Stimulated activated CD4-positive, alpha-beta T cell treated with anti-CD3 and anti-CD28 coated beads, Interleukin-15, amount 100 ng/mL, for 48 hours (primary cell): ENCODE measurements at places on chromosomes 5 and 9.

DNA sequence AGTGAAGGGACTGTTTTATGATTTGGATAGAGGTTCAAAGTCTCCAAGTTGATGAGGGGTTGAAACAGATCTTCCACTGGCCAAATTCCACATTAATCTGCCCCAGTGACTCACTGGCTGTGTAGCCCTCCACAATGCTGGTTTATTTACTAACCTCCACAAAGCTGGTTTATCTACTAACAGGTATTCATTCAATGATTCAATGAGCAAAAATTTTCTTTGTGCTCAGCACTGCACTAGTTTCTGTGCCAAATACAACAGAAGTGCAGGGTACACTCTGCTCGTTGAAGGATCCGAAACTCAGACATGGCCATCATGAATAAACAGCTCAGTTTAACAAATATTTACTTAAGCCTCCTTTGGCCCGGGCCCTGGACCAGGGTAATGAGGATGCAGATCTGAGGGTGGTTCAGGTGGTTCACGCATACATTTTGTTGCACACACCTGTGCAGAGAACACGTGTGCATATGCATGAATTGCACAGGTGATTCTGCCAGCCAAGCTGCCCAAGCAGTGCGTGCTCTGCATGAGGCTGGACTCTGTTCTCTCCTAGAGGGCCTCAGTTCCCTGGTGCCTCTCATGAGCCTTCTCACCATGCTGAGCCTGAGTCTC, 71.0 kb downstream of the SH3PXD2B start:
- DNase-seq, result no peak

GRCh38 chr9:72365525-72366256, 683 bp upstream of the ZFAND5 start:
- peak; percentile 24 for DNase-seq

DNA sequence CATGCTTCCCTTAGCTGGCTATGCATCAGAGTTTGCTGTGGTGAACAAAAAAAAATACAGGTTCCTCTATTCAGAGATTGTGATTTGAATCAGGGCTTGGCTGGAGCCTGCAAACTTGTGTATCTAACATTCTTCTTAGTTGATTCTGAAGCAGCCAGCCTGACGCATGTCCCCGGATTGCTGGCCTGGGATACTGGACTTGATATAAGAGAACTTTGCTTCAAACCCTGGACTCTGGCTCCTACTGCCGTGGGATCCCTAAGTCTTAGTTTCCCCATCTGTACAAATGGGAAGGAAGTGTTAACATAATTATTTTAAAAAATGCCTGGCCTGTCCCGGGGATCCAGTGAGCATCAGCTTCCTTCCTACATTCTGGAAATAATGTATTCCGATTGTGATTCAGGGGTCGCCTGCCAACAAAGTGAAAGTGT, 292.8 kb downstream of the ARHGEF28 start:
- DNase-seq, result no peak

DNA sequence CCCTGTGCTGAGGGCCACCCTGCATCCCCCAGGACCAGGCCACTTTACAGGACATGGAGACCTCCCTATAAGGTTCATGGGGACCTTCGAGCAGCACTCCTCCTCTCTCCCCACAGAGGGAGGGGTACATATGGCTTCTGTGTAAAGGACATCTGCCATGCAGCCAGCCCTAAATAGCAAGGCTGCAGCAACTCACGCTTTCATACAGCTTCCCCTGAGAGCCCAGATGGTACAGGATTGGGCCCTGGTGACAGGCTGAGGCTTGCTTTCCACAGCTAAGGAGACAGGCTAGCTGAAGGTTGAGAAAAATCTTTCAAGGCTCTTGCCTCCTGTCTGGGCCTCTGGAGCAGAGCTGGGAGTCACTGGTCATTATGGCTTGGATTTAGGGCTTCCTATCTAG, 147.0 kb upstream of the ZNF366 start:
- DNase-seq, result no peak

- no peak for DNase-seq
Measured at GRCh38 chr5:135024956-135025729, 8.9 kb downstream of the PITX1 start.

DNA sequence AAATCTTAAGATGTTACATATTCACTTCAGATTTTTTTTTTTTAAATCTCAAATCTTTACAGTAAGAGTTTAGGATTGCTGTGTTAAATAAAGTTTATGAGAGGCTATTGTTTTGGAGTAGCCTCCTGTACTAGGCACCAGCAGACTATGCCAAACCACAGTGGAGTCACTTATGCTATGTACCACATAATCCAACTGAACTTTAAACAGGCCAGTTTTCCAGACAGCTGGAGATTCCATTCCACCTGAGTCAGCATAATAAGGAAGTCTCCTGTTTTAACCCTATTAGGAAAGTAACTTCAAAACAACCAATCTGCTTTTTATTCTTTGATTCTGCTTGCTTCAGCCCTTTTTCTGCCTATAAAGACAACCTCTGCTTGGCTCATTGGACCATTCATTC, 205.2 kb downstream of the CSNK1G3 start:
- DNase-seq, result no peak

GRCh38 chr9:2019723-2020122, 4.6 kb downstream of the SMARCA2 start:
- no peak for DNase-seq

- no peak for DNase-seq
Measured at GRCh38 chr5:126143622-126144021, 279.6 kb upstream of the GRAMD2B start.

DNA sequence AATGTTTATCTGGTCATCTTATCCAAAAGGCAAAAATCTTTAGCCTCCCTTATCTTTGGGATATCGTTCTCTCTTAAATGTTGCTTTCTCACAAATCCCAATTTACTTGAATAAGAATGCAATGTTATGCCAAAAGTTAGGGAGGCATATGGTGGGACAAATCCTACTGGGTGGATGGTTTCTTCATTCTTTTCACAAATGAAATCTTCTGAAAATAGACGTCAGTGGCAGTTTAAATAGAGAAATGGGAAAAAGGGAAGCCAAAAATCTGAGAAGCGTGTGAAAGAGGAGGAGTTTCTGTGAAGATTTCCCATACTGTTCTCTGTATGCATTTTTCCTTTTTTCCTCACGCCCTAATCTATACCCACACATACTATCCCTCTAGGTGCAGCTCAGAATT, 2.5 kb upstream of the PCDHAC1 start:
- no peak for DNase-seq

DNA sequence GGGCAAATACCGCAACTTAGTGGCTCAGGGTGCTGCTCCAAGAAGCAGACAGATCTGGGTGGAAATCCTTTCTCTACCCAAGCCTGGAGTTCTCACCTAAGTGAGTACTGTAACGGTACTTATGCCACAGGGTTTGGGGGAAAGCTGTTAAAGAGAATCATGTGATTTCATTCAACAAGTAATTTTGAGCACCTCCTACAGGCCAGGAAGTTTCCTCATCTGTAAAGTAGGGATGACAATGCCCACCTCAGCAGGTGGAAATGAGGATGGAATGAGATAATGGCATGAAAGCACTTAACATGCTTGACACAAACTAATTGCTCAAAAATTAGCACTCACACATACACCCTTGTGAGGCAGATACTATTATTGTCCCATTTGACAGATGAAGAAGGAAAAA, 114.1 kb downstream of the JAKMIP2 start:
- DNase-seq, result no peak

DNA sequence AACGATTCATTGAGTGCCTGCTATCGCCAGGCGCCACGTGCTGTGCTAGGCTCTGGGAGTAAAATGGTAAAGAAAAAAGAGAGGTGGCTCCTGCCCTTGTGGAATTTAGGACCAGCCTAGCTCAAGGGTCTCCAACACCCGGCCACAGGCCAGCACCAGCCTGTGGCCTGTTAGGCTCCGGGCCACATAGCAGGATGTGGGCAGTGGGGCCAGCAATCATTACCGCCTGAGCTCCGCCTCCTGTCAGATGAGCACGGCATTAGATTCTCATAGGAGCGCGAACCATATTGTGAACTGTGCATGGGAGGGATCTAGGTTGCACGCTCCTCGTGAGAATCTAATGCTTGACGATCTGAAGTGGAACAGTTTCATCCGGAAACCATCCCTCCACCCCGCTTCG, 1.5 kb downstream of the RMRP start:
- DNase-seq, result no peak

DNA sequence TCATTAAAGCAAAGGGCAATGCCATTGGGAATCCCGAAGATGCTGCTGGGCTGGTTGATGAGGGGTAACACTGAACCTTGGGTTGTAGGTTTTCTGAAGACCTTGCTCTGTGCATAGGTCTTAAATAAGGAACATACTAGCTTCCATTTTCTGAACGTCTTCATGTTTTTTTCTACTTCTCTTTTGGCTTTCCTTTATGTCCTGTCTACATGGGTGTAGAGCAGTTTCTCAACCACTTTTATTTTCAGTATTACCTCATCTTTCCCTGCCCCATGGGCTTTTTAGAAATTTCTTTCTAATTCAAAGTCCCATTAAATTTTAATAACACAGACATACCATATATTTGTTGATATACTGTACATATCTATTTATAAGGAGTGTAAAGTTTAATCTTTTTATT, at the start of gene IFNA14:
IFNA14 (minus strand) TSS at position 95 of the 400 bp plus-strand sequence; CDS start at position 25, 70 bp downstream.
- DNase-seq, result no peak

DNA sequence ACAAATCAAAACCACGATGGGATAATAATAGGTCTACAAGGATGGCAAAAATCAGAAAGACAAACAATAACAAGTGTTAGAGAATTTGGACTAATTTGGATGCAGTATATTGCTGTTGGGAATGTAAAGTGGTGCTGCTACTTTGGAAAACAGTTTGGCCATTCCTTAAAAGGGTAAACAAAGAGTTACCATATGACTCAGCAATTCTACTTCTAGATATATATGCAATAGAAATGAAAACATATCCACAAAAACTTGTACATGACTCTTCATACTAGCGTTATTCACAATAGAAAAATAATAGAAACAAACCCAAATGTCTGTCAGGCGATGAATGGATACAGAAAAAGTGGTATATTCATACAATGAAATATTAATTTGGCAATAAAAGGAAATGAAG, 58.3 kb downstream of the JAK2 start:
- DNase-seq, result no peak

GRCh38 chr5:94086194-94086593, 344.8 kb upstream of the POU5F2 start:
- no peak for DNase-seq

DNA sequence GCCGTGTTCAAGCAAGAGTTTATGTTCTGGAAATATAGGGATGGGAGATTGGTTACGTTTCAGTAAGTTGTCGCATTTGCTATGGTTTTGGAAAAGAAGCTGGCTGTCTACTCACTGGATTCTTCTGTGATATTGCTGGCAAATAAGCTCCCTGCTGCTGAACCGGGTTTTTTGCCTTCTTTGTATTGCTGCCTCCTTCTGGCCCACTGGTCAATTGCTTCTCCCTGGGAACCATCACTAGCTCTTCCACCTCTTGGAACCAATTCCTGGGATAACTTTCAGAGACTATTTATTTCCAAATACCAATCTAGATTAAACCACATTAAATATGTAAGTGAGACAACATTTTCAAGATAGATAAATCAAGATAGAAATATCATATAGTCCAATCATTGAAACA, 43.0 kb downstream of the NUDT12 start:
- DNase-seq, result no peak

DNA sequence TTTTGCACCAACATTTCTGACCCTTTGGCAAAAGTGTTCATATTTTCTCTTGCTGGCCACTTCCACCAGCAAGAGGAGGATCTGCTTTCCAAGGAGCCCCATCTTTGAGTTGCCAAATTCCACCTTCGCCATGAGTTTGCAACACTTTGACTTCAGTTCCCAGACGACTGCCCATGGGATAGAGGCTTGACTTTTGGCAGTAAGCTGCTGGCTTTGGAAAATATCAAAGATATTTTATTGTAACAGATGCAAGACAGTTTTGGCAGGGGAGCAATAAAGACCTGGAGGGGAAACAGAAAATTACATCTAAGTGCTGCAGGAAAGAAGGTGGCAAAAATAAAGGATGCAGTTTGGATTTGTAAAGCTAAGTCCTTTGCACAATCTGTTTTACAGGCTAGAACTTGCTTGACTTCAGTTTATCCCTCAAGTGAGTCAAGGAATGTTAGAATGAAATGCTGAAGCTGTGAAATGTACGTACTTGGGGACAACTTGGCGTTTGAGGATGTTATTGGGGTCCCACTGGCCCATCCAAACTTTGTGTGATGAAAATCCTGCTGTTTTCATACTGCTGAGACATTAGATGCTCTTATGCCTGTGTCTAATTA, 232.9 kb downstream of the GOLPH3 start:
- DNase-seq, result no peak

DNA sequence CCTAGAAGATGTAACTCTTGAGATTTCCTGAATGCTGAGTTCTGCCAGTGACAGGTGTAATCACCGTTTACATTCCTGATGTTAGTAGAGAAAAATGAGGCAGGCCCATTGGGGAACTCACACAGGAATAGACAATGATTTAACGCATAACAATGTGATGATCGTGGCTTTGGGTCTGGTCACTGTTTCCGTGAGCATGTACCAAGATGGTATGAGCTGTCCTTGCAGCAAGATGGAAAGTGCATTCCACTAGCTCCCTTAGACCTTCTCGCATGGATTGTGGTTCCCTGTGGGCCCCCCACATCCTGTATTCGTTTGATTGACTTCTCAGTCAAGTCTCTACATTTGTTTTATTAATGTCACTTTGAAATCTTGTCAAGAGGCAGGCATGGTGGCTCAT, 124.0 kb upstream of the DAP start:
- no peak for DNase-seq

DNA sequence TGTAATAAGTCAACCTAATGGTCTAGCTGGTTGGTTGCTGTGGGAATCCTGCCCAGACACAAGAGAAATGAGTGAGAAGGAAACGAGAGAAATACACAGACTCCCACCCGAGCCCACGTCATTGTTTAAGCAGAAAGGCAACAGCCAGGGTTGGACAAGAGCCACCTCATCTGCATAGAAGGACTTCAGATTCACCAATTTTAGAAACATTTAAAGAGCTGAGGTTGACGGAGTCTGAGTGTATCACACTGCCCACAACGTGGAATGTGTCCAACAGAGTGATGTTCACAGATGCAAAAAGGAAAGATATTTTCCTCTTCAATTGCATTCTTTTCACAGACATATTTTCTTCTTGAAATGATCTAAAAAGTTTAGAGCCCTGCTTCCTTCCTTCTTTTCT, 349.5 kb downstream of the AGTPBP1 start:
- DNase-seq, result no peak

GRCh38 chr5:138241688-138242571, 28.8 kb upstream of the CDC23 start:
- no peak for DNase-seq

- no peak for DNase-seq
Measured at GRCh38 chr5:54275361-54275760, 35.0 kb downstream of the ARL15 start.

DNA sequence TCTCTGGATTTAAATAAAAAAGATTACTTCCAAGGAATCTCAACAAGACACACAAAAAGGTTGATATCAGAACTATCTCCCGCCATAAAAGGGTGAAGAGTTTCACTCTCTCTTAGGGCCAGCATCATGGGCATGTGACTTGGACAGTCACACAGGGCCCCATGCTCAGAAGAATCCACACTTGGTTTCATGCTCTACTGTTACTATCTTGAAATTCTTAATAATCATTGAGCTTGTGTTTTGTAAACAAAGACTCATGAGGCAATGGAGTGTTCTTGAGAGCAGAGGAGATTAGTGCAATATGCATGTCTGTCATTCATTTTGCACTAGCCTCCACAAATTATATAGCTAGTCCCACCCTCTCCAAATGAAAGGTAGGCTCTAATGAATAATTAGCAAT, 58.4 kb downstream of the HMHB1 start:
- DNase-seq, result no peak

- no peak for DNase-seq
Measured at GRCh38 chr9:77374266-77374665, 196.9 kb downstream of the VPS13A start.
